ENCODE measurements at places on chromosomes 4 and X. TPM values are rescaled to one million over a fixed set of nuclear protein-coding genes. Genes with fewer than 3 reads are reported as not detected.
A peak's percentile ranks its signal among the peaks of the same experiment; 100 is the strongest.

GRCh38 chr4:182643801-182644682, 273.1 kb downstream of the DCTD start:
- DNase-seq, result no peak
- peaks cover 8% of the 10 kb centered on the region for H3K36me3 ChIP-seq
- H3K4me3 ChIP-seq, result no peak overlapping the region
- no peak overlapping the region for H3K27ac ChIP-seq
- no peaks in the 10 kb centered on the region for H3K4me1 ChIP-seq

CXorf49 gene
- total RNA-seq, result not detected

LDOC1 gene
- total RNA-seq, result 3.7 TPM

GRCh38 chr4:141884070-141884469, 247.7 kb downstream of the IL15 start:
- H3K27me3 ChIP-seq, result no peaks in the 10 kb centered on the region
- H3K27ac ChIP-seq, result no peak overlapping the region
- no peaks in the 10 kb centered on the region for H3K4me1 ChIP-seq
- H3K36me3 ChIP-seq, result no peaks in the 10 kb centered on the region

MSX1 gene
- total RNA-seq, result not detected

GRCh38 chr4:185773419-185773818, 38.6 kb downstream of the SORBS2 start:
- H3K4me3 ChIP-seq, result no peak overlapping the region
- no peaks in the 10 kb centered on the region for H3K27me3 ChIP-seq
- H3K27ac ChIP-seq, result no peak overlapping the region
- peak; percentile 42 for DNase-seq

FGA gene
- not detected for total RNA-seq

GRCh38 chr4:145348291-145348690, 133.4 kb upstream of the SMAD1 start:
- no peaks in the 10 kb centered on the region for H3K36me3 ChIP-seq
- H3K27ac ChIP-seq, result no peak overlapping the region
- H3K4me1 ChIP-seq, result no peaks in the 10 kb centered on the region
- H3K27me3 ChIP-seq, result no peaks in the 10 kb centered on the region

GRCh38 chrX:134460005-134460861, at the start of gene HPRT1:
TSS of gene HPRT1 (plus strand) at chrX:134460165. CDS start at chrX:134460312, 147 bp downstream.
- DNase-seq, result peak; percentile 90
- no peaks in the 10 kb centered on the region for H3K36me3 ChIP-seq
- H3K27me3 ChIP-seq, result no peaks in the 10 kb centered on the region
- H3K27ac ChIP-seq, result peak within 1 kb of the TSS; percentile 21

All from neural progenitor cell (in vitro differentiated cells).